ENCODE measurements at places on chromosomes 1 and 21. TPM values are rescaled to one million over a fixed set of nuclear protein-coding genes. Genes with fewer than 3 reads are reported as not detected.

DNA sequence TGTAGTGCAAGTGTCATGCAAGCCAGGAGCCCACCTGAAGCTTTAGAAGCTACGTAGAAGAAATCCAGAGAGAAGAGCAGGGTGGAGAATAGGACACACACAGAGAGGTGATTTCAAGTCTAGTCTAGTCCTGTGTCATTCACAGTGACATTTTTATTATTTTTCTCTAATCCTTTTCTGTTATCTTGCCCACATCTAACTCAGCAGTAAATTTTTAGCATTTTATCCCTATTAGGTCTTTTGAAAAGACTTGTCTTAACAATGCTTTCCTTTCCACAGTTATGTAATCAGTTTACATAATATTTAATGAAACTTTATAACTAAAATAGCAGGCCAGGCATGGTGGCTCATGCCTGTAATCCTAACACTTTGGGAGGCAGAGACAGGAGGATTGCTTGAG, 198.6 kb downstream of the ADGRL2 start:
- DNase-seq, result no peak

DNA sequence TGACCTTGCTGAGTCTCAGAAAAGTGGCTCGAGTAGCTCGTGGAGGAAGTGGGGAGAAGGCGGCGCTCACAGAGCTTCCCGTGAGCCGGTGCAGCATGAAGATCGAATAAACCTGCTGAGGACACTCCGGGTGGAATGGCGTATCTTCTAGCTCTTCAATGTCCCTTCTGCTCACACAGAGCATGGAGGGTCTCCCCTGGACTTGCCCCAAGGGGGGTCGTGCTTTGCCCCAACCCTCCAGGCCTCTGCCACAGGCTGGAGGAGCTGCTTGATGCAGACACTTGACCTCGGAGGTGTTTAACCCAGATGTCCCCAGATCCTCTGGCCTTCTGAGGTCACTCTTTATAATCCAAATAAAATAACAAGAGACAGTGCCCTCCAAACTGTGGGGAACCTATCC, 2.2 kb upstream of the KRTAP10-12 start:
- no peak for DNase-seq

DNA sequence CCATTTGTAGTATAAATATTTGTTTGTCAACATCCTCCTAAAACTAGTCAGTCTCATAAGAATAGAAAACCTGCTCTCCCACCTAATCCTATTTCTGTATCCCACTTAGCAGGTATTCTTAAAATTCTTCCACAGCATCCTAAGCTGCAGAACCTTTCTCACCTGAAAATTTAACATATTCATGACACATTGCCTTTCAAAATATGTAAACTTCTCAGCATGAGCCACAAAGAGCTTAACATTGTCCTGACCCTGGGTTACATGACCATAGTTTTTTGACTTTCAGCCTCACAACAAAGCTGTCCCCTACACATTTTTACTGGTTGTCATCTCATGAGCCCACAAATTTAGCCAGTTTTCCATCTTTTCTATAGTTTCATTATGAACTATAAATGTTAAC, 712.1 kb downstream of the LTN1 start:
- no peak for DNase-seq

CATSPERE gene
- total RNA-seq, result 0.20 TPM

PGLYRP4 gene
- not detected for total RNA-seq

APOBEC4 gene
- not detected for total RNA-seq
